ENCODE measurements at places on chromosomes 13 and 19. TPM values are rescaled to one million over a fixed set of nuclear protein-coding genes. Genes with fewer than 3 reads are reported as not detected.
A peak's percentile ranks its signal among the peaks of the same experiment; 100 is the strongest.

Gene SHD
- total RNA-seq, result 0.16 TPM

Gene FPR2
- 0.31 TPM for total RNA-seq

Gene PRODH2
- total RNA-seq, result 1.3 TPM

Gene PRR22
- 35.0 TPM for total RNA-seq

Gene RNF113B
- total RNA-seq, result 41.5 TPM

Gene EFNA2
- total RNA-seq, result 1.5 TPM

Gene COMP
- total RNA-seq, result 7.1 TPM

Gene CAB39L
- 26.0 TPM for total RNA-seq

Gene PSPN
- 2.9 TPM for total RNA-seq

DNA sequence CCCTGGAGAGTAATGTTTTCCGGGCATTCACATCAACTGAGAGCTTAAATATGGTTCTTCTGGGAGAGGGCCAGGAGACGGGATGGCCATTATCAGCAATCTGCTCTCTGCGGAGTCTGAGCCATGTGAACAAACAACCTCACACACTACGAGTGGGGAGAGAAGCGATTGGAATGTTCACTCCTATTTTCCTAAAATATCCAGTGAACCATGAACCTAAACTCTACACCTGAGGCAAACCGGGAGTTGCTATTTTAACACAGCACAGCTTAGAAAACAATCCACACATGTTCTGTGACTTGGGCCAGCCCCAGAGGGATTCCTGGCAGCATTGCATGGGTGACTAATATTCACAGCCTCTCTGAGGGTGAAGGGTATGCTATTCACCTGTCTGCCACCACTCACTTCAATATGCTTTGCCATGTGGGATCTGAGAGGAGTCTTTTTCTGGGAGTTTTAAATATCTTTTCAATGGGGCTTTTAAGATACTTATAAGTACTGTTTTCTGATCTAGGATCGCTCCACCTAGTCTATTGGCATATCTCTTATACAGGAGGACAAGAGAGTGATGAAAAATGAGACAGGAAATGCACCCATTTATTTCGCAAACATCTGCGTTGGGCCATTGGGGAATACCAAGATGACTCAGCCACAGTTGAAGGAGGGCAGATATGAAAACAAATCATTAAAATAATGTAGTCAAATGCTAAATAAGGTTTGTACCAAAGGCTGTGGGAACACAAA lies 72.6 kb upstream of the SERP2 start:
- peaks cover 4% of the 10 kb centered on the region for H3K4me1 ChIP-seq
- no peak overlapping the region for H3K4me3 ChIP-seq
- H3K27ac ChIP-seq, result no peak overlapping the region
- no peaks in the 10 kb centered on the region for H3K36me3 ChIP-seq
- H3K27me3 ChIP-seq, result no peaks in the 10 kb centered on the region
- DNase-seq, result no peak

- H3K27me3 ChIP-seq, result no peaks in the 10 kb centered on the region
- DNase-seq, result peak; percentile 64
- no peaks in the 10 kb centered on the region for H3K36me3 ChIP-seq
- peak overlapping the region; percentile 47 for H3K27ac ChIP-seq
These were observed 50.8 kb downstream of the EFNB2 start for GRCh38 chr13:106484537-106485193.

DNA sequence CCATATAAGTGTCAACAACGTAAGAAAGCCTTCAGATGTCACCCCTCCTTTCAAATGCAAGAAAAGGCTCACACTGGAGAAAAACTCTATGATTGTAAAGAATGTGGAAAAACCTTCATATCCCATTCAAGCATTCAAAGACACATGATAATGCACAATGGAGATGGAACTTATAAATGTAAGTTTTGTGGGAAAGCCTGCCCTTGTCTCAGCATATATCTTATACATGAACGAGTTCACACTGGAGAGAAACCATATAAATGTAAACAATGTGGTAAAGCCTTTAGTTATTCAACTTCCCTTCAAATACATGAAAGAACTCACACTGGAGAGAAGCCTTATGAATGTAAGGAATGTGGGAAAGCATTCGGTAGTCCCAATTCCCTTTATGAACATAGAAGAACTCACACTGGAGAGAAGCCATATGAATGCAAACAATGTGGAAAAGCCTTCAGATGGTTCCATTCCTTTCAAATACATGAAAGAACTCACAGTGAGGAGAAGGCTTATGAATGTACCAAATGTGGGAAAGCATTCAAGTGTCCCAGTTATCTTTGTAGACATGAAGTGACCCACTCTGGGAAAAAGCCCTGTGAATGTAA lies 11.1 kb downstream of the ZNF844 start:
- no peak overlapping the region for H3K4me3 ChIP-seq
- no peak for DNase-seq
- no peaks in the 10 kb centered on the region for H3K27me3 ChIP-seq
- H3K27ac ChIP-seq, result no peak overlapping the region
- H3K36me3 ChIP-seq, result peaks cover 5% of the 10 kb centered on the region
- H3K4me1 ChIP-seq, result no peaks in the 10 kb centered on the region

GRCh38 chr19:54376610-54377285 lies 12.0 kb upstream of the LAIR1 start:
- H3K27ac ChIP-seq, result no peak overlapping the region
- H3K27me3 ChIP-seq, result no peaks in the 10 kb centered on the region
- no peaks in the 10 kb centered on the region for H3K36me3 ChIP-seq

- H3K4me1 ChIP-seq, result no peaks in the 10 kb centered on the region
- H3K27ac ChIP-seq, result no peak overlapping the region
- H3K36me3 ChIP-seq, result no peaks in the 10 kb centered on the region
- H3K4me3 ChIP-seq, result no peak overlapping the region
- H3K27me3 ChIP-seq, result no peaks in the 10 kb centered on the region
These were observed 490.8 kb downstream of the PCDH20 start for GRCh38 chr13:60924856-60925255.

DNA sequence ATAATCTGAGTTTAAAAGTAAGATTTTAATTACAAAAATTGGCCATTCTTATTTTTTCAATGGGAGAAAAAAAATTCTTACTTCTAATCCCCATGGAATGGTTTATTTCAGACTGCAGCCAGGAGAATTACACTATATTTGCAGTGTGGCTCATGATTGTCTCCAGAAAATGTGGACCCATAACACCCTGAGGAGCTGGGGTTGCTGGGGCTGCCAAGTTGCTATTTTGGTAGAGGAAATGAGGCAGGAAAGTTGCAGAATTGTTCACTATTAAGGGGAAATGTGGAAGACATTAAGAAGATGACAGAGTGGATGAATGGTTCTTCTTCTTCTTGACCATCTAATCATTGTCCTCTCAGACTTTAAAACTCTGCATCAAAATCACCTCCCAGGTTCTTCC lies 4.6 kb upstream of the SCEL start:
- no peak for DNase-seq
- no peak overlapping the region for H3K4me3 ChIP-seq
- H3K27me3 ChIP-seq, result no peaks in the 10 kb centered on the region
- H3K27ac ChIP-seq, result no peak overlapping the region
- no peaks in the 10 kb centered on the region for H3K36me3 ChIP-seq

GRCh38 chr13:109751477-109751876 lies 34.9 kb downstream of the IRS2 start:
- no peak for DNase-seq
- no peaks in the 10 kb centered on the region for H3K36me3 ChIP-seq
- no peak overlapping the region for H3K4me3 ChIP-seq
- H3K27me3 ChIP-seq, result no peaks in the 10 kb centered on the region
- no peak overlapping the region for H3K27ac ChIP-seq

DNA sequence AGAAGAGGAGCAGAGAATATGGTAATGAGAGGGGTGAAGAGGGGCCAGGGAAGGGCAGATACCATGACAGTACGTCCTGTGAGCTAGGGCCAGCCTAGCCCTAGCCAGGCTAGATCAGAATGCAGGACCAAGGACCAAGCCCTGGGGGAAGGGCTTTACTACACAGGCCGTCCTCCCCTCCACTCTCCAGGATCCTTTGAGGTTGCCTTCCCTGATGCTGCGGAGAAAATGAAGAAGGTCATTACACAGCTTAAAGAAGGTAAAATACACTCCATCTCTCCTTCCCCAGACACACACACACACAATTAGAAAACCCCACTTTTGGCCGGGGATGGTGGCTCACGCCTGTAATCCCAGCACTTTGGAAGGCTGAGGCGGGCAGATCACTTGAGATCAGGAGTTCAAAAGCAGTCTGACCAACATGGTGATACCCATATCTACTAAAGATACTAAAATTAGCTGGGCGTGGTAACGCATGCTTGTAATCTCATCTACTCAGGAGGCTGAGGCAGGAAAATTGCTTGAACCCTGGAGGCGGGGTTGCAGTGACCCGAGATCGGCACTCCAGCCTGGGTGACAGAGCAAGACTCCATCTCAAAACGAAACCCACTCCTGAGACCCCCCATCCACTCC lies 8.5 kb downstream of the SPACA6 start:
- DNase-seq, result no peak
- no peaks in the 10 kb centered on the region for H3K36me3 ChIP-seq
- no peaks in the 10 kb centered on the region for H3K27me3 ChIP-seq
- no peak overlapping the region for H3K4me3 ChIP-seq
- peak overlapping the region; percentile 36 for H3K27ac ChIP-seq

DNA sequence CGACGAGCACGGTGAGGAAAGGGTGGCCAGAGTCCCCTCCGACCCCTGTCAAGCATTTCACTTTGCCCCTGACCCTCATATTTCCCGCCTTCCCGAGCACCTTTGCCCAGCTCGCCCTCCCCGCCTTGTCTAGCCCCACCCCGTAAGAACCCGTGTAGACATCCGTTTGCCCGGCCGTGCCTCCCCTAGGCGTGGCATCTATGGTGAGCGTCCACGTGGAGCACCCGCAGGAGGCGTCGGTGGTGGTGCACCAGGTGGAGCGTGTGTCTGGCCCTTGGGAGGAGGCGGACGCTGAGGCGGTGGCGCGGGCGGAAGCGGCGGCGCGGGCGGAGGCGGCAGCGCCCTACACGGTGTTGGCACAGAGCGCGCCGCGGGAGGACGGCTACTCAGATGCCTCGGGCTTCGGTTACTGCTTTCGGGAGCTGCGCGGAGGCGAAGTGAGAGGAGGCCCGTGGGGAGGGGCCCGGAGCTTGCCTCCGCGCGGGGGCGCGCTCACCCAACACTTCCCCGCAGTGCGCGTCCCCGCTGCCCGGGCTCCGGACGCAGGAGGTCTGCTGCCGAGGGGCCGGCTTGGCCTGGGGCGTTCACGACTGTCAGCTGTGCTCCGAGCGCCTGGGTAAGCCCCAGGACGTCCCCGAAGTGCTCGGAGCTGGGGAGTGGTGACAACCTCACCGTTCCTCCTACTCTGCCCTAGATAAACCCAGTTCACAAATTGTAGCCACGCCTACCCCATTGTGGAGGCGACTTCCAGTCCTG lies 4.2 kb downstream of the LTBP4 start:
- no peaks in the 10 kb centered on the region for H3K36me3 ChIP-seq
- peak overlapping the region; percentile 7 for H3K27ac ChIP-seq
- peak; percentile 61 for DNase-seq
- peaks cover 48% of the 10 kb centered on the region for H3K4me1 ChIP-seq
- H3K27me3 ChIP-seq, result no peaks in the 10 kb centered on the region

GRCh38 chr19:18160493-18160970 lies 7.6 kb downstream of the PIK3R2 start:
- no peaks in the 10 kb centered on the region for H3K36me3 ChIP-seq
- H3K27ac ChIP-seq, result peak overlapping the region; percentile 83
- H3K27me3 ChIP-seq, result no peaks in the 10 kb centered on the region
- no peak for DNase-seq

DNA sequence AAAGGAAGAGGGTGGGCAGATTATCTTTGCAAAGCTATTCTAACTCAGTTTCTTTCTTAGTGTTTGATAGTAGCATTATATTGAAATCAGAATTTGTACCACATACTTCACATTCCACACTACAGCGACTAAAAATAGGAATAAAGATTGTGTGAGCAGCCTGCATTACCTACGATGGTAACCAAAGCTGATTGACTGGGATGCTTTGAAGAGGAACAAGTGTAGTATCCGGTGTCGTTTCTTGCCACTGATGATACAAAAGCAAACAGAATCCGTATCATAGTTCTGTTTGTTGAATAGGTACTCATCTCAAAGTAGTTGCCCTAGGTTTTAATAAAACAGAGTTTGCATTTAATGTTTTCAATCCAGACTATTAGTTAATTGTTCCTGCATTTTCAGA lies 51.2 kb downstream of the FLT3 start:
- no peak overlapping the region for H3K27ac ChIP-seq
- no peaks in the 10 kb centered on the region for H3K27me3 ChIP-seq
- H3K4me1 ChIP-seq, result no peaks in the 10 kb centered on the region
- H3K36me3 ChIP-seq, result no peaks in the 10 kb centered on the region

GRCh38 chr19:17423429-17424208 lies 3.8 kb downstream of the MVB12A start:
- H3K27me3 ChIP-seq, result no peaks in the 10 kb centered on the region
- H3K27ac ChIP-seq, result no peak overlapping the region
- peaks cover 12% of the 10 kb centered on the region for H3K4me1 ChIP-seq
- no peak overlapping the region for H3K4me3 ChIP-seq
- no peak for DNase-seq

- no peak overlapping the region for H3K27ac ChIP-seq
- H3K27me3 ChIP-seq, result no peaks in the 10 kb centered on the region
- no peaks in the 10 kb centered on the region for H3K36me3 ChIP-seq
- DNase-seq, result no peak
- no peak overlapping the region for H3K4me3 ChIP-seq
- no peaks in the 10 kb centered on the region for H3K4me1 ChIP-seq
These were observed 999.1 kb upstream of the ATXN8OS start for GRCh38 chr13:69108486-69108885.

DNA sequence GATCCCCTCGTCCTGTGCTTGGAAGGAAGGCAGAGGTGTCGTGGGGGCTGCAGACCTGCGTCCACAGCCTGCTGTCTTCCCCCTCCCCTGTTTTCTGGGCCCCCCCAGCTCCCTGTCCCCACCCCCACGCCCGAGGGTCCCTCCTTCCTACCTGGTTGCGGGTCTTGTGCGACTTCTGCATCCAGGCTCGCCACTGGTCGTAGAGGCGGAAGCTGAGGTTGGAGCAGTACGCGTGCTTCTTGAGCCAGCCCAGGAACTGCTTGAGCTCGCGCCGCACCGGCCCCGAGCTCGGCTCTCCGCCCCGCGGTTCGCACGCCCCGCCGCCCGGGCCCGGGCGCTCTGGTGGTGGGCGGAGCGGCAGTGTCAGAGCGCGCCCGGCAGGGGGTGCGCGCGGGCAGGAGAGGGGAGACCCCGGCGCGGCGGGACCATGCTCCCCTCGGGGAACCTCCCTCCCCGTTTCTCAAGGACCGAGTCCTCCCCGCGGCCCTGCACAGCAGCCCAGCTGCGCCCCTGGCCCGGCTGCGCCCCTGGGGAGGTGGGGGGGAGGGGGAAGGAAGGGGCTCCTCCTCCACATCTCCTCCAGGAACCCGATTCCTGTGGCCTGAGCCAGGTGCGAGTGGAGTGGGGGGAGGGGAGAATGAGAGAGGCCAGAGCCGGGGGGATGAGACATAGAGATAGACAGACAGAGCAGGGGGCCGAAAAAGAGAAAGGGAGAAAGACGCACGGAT lies 5.7 kb downstream of the REX1BD start:
- H3K4me1 ChIP-seq, result peaks cover 18% of the 10 kb centered on the region
- DNase-seq, result peak; percentile 80
- H3K36me3 ChIP-seq, result no peaks in the 10 kb centered on the region
- H3K4me3 ChIP-seq, result peak overlapping the region; percentile 41
- no peak overlapping the region for H3K27ac ChIP-seq
- H3K27me3 ChIP-seq, result no peaks in the 10 kb centered on the region

Measured in testis (tissue), 5 donors.